ENCODE measurements at places on chromosomes 6 and 20.

GRCh38 chr20:22430746-22431168 lies 153.6 kb downstream of the FOXA2 start:
- DNase-seq, result no peak

DNA sequence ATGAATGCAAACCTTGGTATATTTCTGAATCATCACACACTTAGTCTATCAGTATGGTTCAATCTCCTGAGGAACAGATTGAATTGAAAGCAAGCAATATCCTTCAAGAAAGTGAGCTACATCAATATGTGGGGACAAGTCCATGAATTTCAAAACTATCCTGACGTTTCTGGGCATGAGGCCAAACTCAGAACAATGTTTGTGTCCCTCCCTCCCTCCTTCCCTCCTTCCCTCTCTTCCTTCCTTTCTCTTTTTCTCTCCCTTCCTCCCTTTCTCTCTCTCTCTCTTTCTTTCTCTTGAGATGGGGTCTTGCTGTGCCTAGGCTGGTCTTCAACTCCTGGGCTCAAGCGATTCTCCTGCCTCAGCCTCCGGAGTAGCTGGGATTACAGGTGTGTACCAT lies 27.9 kb upstream of the SYNCRIP start:
- no peak for DNase-seq

DNA sequence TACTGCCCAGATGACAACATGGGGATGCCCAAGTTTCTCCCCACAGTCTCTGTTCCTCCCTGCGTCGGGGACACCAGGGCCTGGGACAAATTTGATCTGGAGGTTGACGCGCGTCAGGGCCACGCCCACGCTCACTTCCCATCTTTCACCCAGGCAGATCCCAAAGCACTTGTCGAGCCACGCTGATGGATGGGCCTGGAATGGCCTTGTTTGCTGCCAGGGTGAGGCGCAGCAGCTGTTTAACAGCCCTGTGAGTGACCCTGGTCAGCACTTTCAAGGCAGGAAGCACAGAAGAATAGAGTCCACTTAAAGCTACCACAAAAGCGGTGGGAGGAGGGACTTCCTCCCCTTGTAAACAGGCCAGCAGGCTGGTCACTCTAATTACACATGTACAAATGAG lies 324.7 kb upstream of the JARID2 start:
- no peak for DNase-seq

- no peak for DNase-seq
Measured at GRCh38 chr20:14800707-14801425, 463.5 kb upstream of the FLRT3 start.

- no peak for DNase-seq
Measured at GRCh38 chr6:14100966-14101365, 16.6 kb upstream of the CD83 start.

DNA sequence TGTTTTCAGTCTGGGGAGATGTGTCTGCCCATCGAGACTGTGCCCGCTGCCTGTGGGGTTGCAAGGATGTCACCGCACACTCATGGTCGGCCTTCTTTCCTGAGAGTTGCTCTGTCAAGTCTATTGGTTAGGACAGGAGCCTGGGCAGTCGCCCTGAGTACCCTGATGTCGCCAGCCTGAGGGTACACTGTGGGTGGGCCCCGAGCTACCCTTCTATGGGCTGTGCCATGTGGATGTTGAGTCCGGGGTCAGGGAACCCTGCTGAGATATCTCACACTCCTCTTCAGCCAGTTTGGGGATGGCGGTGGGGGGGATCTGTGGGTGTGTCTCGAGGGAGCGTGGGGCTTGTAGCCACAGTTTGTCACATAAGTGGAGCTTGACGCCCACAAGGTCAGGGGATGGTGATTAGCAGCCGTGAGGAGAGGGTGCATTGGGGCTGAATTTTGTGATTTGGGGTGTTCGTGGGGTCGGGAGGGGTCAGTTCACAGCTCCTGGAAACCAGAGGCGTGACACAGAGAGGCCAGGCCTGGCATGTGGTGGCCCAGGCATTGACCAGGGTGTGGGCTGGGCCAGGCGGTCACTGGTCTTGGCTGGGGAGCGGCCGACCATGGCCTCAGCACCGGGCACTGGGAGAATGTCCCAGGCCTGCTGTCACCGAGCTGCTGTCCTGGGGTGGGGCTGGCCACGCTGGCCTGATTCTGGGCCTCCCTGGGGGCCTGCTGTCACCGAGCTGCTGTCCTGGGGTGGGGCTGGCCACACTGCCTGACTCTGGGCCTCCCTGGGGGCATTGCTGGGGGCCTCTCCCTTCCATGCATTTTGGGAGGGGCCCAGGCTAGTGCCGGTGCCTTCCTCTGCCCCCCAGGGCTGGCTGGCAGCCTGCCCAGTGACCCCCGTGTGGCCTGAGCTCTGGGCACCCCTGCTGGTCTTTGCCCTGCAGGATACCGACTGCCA lies 1.6 kb upstream of the NPBWR2 start:
- no peak for DNase-seq

DNA sequence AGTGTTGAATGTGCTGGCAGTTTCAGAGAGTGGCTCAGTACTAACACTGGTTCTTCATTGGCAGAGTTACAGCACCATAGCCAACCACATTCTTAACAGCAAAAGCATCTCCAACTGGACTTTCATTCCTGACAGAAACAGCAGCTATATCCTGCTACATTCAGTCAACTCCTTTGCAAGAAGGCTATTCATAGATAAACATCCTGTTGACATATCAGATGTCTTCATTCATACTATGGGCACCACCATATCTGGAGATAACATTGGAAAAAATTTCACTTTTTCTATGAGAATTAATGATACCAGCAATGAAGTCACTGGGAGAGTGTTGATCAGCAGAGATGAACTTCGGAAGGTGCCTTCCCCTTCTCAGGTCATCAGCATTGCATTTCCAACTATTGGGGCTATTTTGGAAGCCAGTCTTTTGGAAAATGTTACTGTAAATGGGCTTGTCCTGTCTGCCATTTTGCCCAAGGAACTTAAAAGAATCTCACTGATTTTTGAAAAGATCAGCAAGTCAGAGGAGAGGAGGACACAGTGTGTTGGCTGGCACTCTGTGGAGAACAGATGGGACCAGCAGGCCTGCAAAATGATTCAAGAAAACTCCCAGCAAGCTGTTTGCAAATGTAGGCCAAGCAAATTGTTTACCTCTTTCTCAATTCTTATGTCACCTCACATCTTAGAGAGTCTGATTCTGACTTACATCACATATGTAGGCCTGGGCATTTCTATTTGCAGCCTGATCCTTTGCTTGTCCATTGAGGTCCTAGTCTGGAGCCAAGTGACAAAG lies 17.0 kb upstream of the ADGRF4 start:
- DNase-seq, result no peak

- DNase-seq, result no peak
Measured at GRCh38 chr20:47544240-47544639, 42.6 kb downstream of the NCOA3 start.

GRCh38 chr6:135052939-135053338 lies 1.7 kb downstream of the HBS1L start:
- no peak for DNase-seq

- DNase-seq, result no peak
Measured at GRCh38 chr20:23315099-23315498, 35.5 kb upstream of the NXT1 start.

DNA sequence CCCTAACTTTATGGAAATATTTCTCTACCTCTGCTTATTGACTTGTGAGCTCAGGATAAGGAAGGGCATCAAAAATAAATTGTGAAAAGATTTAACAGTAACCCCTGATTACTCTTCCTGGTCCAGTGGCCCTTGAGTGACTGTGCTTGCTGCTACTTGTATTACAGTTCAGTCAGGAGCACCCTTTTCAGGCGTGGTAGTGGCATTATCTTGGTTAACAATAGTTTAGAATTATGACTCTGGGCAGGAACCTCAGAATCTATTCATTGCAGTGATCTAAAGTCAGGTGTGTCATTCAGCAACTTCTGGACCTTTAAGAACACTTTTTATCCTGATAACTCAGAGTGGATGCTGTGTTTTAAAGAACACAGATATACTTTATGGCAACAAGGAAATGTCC lies 43.4 kb downstream of the FAM135A start:
- no peak for DNase-seq

- DNase-seq, result no peak
Measured at GRCh38 chr6:81511423-81511822, 241.1 kb downstream of the TENT5A start.

- DNase-seq, result no peak
Measured at GRCh38 chr6:117776441-117776840, 101.2 kb downstream of the NUS1 start.

GRCh38 chr6:26241033-26241895 lies 123.7 kb upstream of the BTN3A2 start:
- DNase-seq, result peak; percentile 68

DNA sequence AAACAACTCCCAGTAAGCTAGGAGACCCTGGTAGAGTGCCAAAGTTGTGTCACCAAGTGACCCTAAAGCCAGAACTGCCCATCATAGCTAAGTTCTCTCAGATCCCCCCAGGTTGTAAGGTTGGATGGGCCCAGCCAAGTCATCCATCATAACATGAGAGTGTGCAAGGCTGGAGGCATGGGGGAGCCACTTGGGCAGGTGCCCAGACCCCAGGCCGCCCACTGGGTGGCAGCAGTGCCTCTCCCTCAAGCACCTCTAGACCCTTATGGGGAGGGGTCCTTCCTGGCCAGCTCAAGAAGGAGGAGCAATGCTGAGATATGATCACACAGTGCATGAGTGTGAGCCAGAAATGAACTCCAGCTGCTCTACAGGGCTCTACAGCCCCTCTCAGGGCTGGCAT lies 154.5 kb downstream of the MYLK4 start:
- no peak for DNase-seq

DNA sequence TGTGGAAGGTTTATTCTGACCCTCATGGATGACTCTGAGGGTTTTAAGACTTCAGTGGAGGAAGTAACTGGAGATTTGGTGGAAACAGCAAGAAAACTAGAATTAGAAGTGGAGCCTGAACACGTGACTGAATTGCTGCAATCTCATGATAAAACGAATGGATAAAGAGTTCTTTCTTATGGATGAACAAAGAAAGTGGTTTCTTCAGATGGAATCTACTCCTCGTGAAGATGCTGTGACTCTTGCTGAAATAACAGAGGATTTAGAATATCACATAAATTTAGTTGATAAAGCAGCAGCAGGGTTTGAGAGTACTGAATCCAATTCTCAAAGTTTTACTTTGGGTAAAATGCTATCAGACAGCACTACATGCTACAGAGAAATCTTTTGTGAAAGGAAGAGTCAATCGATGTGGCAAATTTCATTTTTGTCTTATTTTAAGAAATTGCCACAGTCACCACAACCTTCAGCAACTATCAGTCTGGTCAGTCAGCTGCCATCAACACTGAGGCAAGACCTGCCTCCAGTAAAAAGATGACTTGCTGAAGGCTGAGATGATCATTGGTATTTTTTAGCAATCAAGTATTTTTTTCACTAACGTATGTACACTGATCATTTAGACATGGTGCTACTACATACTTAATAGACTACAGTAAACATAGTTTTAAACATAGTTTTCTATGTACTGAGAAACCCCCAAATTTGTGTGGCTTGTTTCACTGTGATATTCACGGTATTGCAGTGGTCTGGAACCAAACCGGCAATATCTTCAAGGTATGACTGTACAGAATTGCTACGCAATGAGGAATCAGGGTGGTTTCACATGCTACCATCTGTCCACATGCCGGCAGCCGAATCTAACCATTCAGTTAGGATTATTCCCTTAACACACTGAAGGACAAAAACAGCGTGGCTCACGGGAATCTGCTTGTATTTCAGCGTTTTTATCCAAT lies 149.0 kb downstream of the MYB start:
- no peak for DNase-seq

GRCh38 chr20:38170219-38170825 lies 5.3 kb upstream of the TGM2 start:
- DNase-seq, result no peak

DNA sequence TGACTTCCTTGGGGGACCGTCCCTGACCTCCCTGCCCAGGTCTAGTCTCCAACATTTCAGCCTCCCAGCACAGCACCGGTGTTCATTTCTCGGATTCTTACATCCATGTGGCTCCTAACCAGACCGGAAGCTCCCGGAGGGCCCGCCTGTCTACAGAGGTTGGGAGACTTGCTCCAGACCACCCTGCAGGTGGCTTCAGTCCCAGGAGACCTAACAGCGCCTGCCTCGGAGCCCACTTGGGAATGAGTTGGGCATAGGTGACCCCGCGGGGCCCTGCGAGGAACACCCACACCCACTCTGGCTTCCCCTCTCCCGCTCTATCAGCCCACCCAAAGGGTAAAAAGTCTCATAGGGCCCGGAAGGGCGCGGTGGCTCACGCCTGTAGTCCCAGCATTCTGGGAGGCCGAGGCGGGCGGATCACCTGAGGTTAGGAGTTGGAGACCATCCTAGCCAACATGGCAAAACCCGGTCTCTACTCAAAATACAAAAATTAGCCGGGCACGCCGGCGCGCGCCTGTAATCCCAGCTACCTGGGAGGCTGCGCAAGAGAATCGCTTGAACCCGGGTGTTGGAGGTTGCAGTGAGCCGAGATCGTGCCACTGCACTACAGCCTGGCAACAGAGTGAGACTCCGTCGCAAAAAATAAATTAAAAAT lies 5.4 kb downstream of the DPPA5 start:
- no peak for DNase-seq

DNA sequence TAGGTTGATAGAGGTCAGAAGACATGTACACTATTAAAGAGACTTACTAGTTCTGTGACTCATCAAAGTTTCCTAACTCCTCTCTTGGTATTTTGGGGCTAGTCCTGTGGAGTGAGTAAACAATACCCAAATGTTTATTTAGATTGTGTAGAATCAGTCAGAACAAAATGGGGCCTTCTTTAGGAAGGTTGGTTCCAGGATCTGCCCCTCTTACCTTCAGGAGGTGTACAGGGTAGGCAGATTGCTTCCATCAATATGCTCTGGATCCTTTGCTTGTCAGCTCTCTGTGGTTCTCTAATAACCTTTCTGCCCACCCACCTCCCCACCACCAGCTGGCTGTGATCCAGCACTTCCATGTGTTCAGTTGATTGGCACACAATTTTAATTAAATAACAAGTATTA lies 107.0 kb downstream of the POPDC3 start:
- DNase-seq, result no peak

DNA sequence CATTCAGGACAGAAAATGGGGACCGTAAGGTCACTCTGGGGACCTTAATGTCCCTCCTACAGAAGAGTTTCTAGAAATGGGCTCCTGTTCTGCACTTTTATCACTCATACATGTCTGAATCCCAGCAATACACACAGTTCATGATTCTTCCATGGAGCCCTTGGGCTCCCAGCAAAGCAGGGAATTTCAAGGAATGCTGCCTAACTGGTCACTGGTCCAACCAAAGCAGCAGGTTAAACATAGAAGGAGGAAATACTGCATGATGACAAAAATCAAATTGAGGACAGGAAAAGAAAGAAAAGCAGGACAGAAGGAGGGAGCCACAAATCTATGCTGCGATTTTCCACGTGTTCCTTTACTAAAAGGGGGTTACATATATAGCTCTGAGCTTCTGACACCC lies 300.2 kb downstream of the PTPRT start:
- no peak for DNase-seq

- no peak for DNase-seq
Measured at GRCh38 chr6:148112851-148113319, 229.8 kb upstream of the SASH1 start.

- no peak for DNase-seq
Measured at GRCh38 chr6:167245591-167245990, 45.5 kb upstream of the UNC93A start.
